ENCODE measurements at places on chromosomes 2 and 18. TPM values are rescaled to one million over a fixed set of nuclear protein-coding genes. Genes with fewer than 3 reads are reported as not detected.

Gene KCNG3
- not detected for total RNA-seq

Gene AQP12B
- total RNA-seq: not detected

DNA sequence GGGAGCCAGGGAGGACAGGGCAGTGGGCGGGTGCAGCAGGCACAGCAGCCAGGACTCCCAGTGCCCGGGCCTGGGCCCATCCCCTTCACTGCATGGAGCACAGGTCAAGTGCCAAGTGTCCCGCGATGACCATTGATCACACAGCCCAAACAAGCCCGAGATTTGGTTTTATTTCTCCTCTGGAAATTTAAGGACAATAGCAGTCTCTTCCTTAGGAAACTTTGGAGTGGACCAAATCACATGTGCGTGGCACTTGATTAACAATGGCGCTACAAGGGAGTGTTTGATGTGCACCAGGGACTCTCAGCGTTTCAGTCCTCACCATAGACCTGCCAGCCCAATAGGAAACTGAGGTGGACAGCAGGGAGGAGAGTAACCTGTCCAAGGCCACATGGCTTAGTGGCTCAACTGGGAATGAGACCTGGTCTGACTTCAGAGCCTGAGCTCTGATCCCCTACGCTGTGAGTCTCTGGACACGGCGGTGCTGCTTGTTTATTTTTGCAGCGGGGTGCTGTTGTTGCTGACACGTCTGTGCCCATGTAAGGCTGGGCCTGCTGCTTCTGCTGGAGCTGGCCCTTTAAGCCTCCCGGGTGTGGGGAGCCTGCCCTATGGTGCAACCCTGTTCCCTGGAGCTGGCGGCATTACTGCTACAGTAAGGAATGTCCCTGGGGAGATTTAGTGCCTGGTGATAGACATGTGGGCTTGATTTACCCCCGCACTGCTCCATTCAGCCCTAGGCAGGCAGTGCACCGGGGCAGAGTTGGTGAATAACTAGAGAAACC, 194.2 kb downstream of the INHBB start:
- DNase-seq: peak; percentile 77

GRCh38 chr2:198004921-198005829, 200.8 kb downstream of the PLCL1 start:
- no peak for DNase-seq

Gene LINC00305
- total RNA-seq: not detected

DNA sequence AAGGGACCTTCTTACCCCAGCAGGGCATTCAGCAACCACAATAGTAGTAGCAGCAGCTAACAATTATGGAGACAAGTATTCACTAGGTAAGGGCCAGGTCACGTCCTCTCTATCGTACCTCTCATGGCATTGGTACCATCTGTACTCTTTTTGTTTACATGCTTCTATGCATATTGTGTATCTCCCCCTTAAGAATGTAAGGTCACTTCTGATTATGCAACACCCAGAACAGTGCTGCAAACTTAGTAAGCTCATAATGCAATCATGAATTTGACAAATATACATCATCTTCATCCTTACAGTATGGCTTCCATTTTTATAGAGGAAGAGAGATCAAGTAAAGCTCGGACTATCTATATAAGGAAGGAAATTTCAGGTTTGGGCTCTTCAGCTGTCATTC, 46.1 kb downstream of the SPRED2 start:
- no peak for DNase-seq

GRCh38 chr18:79790996-79791972, 6.5 kb upstream of the KCNG2 start:
- DNase-seq: peak; percentile 35

Gene SLC9A4
- total RNA-seq: not detected

GRCh38 chr2:233792720-233793119, 14.6 kb downstream of the MROH2A start:
- DNase-seq: no peak
